ENCODE measurements at places on chromosomes 7 and 10.

GRCh38 chr10:104333032-104333727 lies 5.1 kb downstream of the ITPRIP start:
- no peak for DNase-seq

DNA sequence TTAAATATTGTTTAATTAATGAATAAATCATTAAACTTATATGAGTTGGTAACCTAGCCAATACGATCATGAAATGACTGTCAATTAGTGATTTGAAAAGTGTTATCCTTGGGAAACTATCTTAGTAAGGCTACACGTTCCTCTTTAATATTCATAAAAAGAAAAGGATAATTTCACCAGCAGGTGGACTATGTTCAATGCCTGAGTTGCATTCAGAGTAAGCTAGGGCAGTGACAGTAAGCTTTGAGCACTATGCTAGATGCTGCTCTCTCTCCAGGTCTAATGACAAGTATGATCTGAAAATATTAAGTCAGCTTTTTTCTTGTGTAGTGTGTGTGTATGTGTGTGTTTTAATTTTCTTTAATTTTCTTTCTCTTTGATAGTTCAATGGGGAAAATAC lies 486.3 kb upstream of the PCDH15 start:
- no peak for DNase-seq

DNA sequence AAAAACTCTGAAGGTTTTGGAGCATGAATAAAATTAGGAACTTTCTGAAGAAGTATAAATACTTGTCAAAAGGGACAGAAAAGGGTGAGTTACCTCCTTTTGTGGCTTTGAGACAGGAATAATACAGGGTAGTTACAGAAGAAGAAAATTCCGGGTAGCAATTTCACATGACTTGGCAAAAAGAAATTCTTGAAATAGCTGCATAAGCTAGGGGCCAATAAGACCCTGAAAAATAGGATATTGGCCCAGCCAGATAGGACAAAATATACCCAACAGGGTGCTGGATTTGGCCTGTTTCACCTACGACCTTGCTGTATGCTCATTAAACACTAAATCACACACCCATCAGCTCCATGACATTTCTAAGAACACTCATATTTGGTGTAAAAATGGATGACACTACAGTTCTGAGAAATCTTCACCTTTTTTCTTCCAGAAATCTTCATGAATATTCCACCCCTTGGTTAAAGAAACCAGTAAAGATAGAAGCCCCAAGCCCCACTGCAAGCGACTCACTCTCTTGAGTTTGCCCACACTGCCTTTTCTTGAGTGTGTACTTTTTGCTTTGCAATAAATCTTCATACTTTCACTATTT lies 362.7 kb downstream of the SEMA3D start:
- no peak for DNase-seq

- DNase-seq, result no peak
Measured at GRCh38 chr7:113431406-113431805, 313.1 kb upstream of the SMIM30 start.

GRCh38 chr7:100489824-100490223 lies 6.1 kb downstream of the NYAP1 start:
- DNase-seq, result peak; percentile 84

DNA sequence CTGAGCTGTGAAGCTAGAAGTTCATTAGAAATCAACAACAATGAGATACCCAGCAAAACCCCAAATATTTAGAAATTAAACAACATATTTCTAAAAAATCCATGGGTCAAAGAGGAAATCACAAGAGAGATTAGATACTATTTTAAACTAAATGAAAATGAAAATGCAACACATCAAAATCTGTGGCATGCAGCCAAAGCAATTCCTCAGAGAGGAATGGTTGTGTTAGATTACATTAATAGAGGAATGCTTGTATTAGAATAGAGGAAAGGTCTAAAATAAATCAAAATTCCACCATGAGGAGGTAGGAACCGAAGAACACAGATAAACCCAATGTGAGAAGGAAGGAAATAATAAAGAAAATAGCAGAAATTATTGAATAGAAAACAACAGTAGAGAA lies 642.1 kb upstream of the GALNT17 start:
- DNase-seq, result no peak

- no peak for DNase-seq
Measured at GRCh38 chr7:101947899-101948298, 130.5 kb downstream of the CUX1 start.
